Fibroblast of mammary gland (primary cell): ENCODE measurements at places on chromosomes 16 and 17.

DNA sequence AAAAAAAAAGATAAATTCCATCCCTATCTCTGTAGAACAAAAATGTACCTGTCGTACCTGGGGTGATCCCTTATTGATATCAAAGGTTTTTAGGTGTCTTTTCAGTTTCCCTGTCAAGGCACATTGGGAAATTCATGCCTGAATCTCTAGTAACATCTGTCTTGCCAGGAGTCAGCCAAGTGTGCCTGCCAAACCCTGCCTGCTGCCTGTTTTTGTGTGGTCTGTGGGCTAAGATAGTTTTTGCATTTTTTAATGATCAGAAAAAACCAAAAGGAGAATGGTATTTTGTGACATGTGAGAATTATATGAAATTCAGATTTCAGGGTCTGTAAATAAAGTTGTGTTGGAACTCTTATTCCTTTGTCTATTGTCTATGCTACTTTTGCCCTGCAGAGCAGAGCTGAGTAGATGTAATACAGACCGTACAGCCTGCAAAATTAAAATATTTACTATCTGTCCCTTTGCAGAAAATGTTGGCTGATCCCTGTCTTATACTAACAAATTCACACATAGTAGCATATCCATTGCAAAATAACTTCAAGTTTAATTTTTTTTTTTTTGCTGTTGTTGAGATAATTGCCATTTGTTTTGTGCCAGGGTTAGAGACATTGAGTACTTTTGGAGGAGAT is 13.0 kb upstream of the CHP2 start:
- DNase-seq: no peak

DNA sequence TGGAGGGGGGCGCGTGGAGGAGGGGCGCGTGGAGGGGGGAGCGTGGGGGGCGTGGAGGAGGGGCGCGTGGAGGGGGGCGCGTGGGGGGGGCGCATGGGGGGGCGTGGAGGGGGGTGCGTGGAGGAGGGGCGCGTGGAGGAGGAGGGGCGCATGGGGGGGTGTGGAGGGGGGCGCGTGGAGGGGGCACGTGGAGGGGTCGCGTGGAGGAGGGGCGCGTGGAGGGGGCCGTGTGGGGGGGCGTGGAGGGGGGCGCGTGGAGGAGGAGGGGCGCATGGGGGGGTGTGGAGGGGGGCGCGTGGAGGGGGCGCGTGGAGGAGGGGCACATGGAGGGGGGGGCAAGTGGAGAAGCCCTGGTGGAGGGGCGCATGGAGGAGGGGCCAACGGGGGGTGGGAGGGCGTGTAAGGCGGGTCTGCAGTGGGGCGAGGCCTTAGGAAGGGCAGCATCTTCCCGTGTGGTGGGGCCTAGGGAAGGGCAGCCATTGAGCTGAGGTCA is 7.3 kb downstream of the MSLN start:
- DNase-seq: no peak

DNA sequence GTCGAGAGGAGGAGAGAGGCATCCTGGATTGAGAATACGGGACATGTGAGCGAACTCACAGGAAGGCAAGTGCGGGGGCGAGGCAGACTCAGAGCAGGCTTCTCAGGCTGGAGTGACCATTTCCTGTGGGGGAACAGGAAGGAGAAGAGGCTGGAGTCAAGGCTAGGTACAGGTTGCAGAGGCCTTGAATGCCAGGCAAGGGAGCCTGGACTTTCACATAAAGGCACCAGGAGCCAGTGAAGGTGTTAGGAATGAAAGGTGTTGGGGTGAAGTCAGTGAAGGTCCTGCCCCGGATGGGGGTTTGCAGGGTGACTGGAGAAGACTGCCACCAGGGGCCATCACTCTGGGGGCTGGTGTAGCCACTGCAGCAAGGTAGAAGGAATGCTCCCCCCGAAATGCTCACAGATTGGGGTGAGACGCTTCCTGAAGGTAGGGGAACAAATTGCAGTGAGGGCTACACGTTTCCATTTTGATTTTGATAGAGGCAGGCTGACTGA is 5.3 kb upstream of the GPRC5C start:
- DNase-seq: peak; percentile 55

- DNase-seq: no peak
Measured at GRCh38 chr16:22786284-22786683, 27.7 kb upstream of the HS3ST2 start.

- DNase-seq: no peak
Measured at GRCh38 chr17:32861981-32862380, 14.9 kb downstream of the MYO1D start.

DNA sequence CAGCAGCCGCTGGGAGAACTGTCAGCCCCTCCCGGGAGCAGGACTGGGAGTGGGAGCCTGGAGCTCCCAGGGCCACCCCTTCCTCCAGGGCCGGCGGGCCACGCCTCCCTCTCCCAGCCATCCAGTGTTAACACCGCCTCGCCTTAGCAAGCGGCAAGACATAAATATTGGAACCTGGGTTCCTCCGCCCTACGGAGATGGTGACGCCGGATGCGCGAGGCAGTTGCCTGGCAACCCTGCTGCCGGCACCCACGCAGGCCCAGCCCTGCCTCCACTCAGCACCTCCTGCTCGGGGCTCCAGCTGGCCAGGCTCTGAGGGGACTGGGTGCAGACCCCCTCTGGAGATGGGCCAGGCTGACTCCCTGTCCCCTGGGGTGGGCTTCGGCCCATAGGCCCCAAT is 27.4 kb upstream of the CACNA1H start:
- peak; percentile 28 for DNase-seq

GRCh38 chr17:31724026-31724425 is 135.0 kb downstream of the COPRS start:
- peak; percentile 49 for DNase-seq

DNA sequence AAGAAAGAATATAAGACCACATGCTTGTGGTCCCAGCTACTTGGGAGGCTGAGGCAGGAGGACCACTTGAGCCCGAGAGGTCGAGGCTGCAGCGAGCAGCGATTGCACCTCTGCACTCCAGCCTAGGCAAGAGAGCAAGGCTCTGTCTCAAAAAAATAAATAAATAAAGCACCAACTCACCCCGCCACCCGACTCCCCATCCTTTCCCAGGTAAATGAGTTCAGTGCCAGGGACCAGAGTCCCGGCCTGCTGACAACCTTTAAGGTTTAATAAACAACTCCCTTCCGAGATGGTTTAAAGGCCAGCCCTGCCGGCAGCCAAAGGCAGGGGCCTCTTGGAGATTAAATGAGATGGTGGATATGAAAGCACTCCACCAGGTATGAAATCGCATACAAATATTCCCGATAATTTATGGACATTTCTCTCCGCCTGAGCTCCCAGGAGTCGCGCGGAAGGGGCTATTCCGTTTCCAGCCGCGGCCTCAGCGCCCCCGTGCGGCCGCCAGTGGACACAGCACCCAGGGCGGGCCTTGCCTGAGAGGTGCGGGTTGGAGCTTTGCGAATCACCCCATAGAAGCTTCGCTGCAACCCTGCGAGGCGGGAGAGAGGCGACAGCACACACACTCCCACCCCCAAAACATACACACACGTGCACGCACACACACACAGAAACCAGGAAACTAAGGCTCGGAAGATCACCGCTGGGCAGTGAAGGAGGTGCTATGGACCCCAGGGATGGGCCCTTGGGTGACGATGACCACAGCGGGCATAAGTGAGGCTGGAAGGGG is 4.0 kb upstream of the RPL38 start:
- DNase-seq: peak; percentile 41

DNA sequence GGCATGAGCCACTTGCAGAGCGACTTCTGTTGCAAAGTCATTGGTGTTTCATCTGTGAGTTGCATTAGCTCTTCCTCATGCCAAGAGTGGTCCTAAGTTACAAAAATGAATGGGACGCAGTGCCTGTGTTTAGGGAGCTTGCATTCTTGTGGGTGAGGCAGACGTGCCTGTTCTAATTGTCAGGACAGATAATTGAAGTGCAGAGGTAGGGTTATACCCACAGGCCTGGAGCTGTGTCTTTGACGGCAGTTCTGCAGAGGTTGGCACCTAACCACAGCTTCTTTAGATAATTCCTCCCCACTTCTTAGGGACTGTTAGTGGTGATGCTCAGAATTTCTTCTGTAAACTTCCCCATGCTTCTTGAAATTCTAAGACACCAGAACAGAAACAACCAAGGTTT is 307.1 kb downstream of the SNX29 start:
- no peak for DNase-seq

DNA sequence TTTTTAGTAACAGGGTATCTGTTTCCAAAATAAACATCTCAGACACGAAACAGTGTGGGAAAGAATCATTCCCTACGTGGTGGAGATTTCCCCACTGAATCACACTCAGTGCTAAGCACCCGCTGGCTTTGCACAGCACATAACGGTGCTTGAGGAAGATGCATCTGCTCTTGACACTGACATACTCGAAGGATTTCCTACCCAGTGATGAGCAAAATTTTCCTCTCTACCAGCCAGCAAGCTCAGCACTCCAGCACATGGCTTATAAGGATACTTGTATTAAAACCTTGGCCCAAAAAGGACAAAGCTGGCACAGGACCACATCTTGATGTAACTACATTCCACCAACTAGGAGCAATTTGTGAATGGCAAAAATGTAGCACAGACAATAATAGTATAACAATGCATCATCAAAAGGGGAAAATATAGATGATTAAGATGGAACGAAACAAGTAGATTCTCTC is 59.0 kb downstream of the ANKFY1 start:
- peak; percentile 99 for DNase-seq

- DNase-seq: no peak
Measured at GRCh38 chr17:79842136-79842655, 3.0 kb upstream of the CBX4 start.

GRCh38 chr17:81840826-81841778 is 6.3 kb upstream of the PPP1R27 start:
- DNase-seq: no peak
